ENCODE measurements at places on chromosomes 6 and 20.

GRCh38 chr6:16058929-16059345 lies 69.9 kb upstream of the MYLIP start:
- no peak for DNase-seq

DNA sequence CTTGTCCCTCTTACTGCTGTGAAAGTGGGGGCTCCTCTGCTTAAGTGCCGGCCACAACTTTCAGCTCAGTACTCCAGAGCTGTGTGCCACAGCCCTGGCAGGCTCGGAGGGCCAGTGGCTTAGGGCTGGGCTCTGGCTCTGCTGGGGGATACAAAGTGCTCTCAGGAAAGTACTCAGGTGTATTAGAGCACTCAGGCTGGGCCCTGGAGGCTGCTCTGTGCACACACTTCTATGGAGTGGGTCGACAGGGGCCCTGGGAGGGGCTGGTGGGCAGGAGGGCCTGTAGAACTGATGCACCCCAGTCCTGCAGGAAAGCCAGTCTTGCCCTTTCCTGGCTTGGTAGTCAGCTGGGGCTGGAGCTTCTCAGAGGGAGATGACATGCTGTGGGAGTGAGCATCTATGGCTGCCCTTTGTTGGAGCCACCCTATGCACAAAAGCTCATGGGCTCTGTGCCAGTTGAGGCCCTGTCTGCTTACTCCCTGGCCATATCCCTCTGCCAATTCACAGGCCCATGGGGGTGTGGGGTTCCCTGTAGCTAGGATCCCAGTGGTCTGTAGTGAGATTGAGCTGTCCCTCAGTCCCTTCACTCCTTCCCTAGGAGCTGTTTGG lies 22.0 kb downstream of the CENPW start:
- no peak for DNase-seq

DNA sequence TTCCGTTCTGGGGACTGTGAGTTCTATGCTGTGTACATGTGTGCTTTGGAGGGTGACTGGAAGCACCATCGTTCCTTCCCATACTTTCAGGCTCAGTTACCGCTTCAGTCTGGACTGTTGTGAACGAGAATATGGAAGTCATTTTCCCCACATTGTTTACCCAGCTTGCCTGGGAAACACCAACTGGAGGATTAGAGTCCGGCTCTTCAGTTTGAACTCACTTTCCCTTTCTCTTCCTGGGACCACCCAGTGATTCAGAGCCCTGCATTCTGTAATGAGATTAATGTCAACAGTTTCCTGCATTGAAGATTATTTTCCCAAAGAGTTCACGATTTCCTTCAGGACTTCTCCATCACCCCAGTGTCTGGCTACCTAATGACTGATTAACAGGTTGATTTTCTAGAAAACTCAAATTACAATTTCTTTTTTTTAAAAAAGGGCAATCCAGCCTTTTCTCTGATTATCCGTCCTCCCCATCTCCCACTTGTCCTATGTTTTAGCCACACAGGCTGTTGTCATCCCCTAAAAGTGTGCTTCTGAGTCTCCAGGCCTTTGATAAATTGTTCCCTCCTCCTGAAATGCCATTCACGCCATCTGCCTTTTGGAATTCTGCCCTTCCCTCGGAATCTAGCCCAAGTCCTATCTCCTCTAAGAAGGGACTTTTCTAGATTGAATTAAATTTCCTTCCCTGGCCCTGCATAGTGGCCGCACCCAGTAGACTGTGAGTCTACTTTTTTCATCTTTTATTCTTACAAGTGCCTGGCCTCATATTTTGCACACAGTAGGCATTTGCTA lies 3.3 kb upstream of the TAGAP start:
- DNase-seq: no peak

DNA sequence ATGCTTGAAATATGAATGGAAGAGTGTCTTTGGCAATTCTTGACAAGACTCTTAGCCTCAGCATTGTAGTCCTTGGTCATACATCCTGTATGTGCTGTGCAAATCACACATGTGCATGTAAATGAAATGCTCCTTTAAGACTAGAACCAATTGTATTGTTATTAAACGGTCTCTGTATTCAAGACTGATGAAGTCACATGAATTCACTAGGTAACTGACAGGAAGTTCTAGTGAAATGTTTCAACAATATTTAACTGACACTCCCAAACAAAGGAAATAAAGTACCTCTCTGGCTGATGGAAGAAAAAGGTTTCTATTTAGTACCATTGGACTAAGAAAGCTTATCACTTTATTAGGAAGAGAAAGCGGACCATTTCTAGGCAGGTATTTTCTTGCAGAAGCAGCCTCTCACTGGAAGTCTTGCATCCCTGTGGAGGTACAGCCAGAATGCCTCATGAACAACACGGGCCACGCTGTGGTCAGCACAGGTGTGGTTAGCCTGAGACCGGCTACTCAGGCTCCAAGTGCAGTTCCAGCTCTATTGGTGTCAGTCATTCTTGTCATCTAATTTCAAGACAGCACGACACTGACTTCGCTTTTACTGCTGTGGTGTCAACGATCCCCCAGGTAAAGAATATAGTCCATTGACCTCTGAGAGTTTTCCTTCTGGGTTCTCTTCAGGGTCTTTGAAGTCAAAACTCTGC lies 17.3 kb downstream of the PPP1R3G start:
- DNase-seq: no peak

Measured in Ammon's horn (tissue), 1 donor.